ENCODE measurements at places on chromosomes 5 and 9. TPM values are rescaled to one million over a fixed set of nuclear protein-coding genes. Genes with fewer than 3 reads are reported as not detected.

The MPDZ gene
- 128 TPM for total RNA-seq

The CTNND2 gene
- total RNA-seq = not detected

The ENTPD2 gene
- under 0.01 TPM for total RNA-seq

The PFN3 gene
- not detected for total RNA-seq

The ZDHHC11 gene
- total RNA-seq = 2.1 TPM

The PTBP3 gene
- 48.1 TPM for total RNA-seq

All from bladder microvascular endothelial cell (primary cell).